Muscle of back (tissue), 13 donors: ENCODE measurements at places on chromosomes 16 and 17. TPM values are rescaled to one million over a fixed set of nuclear protein-coding genes. Genes with fewer than 3 reads are reported as not detected.

DNA sequence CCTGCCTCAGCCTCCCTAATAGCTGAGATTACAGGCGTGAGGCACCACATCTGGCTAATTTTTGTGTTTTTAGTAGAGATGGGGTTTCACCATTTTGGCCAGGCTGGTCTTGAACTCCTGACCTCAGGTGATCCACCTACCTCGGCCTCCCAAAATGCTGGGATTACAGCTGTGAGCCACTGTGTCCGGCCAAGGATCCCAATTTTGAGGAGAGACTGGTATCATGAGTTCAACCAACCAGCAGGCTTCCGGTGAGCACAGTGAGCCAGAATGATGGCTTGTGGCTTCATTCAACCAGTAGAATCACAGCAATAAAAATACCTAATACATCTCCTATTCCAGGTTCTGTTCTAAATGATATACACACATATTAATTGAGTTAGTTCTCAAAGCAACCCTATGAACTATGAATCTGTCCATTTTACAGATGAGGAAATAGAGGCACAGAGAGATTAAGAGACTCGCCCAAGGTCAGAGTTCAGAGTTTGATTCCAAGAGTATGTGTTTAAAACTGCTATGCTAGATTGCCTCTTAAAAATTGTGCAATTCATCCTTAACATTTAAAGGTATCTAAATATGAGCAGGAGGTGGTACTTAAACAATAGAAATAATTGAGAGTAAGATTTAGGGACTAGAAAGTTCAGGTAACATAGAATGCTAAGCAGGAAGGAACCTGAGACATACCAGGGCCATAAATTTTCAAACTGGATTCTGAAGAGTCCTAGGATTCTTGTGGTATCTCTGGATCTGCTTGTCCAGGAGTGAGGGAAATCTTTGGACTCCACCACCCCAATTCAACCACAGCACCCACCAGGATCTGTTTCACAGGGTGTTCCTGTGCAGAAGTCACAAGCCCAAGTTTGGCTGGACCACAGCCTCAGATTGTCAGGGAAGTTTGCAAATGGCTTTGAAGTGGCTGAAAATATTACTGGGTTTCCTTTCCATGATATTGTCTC lies 25.1 kb downstream of the CCDC42 start:
- DNase-seq, result no peak

DNA sequence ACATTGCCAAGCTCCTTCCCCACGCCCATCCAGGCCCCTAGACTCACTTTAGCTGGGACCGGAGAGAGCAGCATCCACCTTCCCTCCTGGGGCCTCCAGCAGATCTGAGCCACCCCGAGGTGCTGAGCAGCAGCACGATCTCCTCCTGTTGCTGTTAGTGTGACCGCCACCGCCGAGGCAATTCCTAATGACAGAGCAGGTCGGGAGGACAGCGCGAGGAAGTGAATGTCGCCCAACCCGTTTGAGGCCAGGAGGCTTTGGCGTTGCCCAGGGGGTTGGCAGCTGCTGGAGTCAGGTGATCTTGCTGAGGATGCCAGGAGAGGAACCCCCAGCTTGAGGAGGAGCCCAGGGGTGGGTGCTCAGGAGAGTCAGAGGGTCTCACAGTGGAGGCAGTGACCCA lies at the start of gene RNF222:
TSS of gene RNF222 (minus strand) at position 192 of the 400 bp plus-strand sequence. CDS start 4,366 bp downstream, outside the sequence.
- no peak for DNase-seq

- DNase-seq, result no peak
Observed at GRCh38 chr16:88398170-88398873, 15.6 kb downstream of the ZNF469 start.

DNA sequence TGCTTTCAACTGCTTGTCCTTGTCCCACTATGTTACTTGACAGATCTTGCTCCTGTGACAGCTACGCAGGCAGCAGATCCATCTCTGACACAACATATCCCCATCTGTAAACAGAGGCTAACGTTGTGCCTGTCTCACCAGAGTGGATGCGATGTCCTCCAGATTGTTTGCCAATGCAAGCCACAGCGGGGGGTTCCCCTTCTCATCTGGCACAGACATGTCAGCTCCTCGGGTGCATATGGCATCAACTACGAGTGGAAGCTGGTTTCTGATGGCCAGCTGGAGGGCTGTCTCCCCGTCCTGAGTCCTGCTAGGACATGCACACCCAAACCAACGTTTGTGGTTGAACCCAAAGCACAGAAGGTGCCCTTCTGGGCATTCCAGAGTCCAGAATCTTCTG lies 39.0 kb downstream of the CYB5D2 start:
- DNase-seq, result no peak

Gene NXPH3
- 1.7 TPM for polyA plus RNA-seq

DNA sequence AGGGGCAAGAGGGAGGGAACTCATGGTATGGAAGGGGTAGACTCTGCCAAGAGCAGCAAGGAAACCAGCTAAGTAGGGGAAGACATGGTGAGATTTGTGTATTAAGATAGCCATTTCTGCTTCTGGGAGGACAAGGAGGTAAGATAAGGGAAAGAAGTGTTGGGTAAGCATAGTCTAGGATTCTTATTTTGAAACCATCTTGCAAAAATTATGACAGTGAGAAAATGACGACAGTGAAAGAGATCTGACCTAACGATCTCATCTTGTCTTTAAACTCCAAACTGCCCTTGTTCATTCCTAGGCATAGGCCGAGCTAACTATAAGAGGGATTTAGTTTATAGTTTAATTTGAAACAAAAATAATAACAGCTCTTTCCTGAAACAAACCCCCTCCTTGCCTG lies 5.6 kb upstream of the RBL2 start:
- no peak for DNase-seq
